ENCODE measurements at places on chromosomes 5 and 9.

DNA sequence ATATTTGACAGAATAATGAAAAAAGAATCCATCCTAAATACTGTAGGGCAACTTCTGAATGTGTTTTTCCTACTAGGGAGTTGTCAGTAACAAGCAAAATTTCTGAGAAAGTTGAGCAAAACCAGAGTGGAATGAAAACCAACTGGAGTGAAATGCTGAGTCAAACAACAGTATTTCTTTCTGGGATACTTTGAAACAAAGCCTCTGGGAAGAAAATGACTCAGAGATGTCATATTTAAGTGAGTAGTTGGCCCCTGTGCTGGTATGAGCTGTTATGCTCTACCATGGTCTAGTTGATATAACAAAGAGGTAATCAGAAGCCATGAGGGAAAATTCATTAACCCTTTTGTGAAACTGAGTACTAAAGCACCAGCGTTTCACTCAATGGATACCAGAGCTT lies 372.1 kb upstream of the C9orf72 start:
- DNase-seq, result no peak

DNA sequence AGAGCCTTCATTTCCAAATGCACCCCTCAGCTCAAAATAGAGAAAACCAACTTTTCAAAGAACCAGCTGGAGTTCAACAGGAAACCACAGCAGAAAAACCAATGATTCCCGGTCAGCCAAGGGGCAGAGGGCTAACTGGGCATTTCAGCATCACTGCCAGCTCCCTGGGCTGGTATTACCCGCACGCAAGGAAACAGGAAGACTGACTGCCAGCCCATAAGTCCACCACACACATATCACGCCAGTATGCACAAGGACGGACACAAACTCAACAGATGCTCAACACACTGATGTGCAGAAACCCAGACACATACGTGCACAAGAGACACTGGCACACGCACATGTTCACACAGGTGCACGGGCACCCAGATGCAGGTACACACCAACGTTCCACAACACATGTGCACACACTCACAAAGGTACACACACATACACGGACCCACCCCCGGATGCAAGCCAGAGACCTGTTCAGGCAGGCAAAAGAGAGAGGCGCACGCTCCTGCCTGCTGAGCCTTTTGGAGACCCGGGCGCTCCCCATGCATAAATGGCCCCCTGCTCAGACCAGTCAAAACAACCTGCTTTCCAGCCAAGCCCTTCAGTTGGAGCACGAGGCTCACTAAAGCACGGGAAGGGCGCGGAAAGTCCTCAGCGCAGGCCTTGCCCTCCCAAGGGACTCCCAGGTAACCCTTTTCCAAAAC lies 2.1 kb downstream of the ADAMTS2 start:
- no peak for DNase-seq

GRCh38 chr5:167699432-167699831 lies 592.0 kb upstream of the WWC1 start:
- DNase-seq, result no peak

- DNase-seq, result peak; percentile 31
Observed at GRCh38 chr5:62306896-62307689, 1.1 kb downstream of the KIF2A start.

GRCh38 chr5:149367249-149367971 lies 9.6 kb downstream of the PCYOX1L start:
- DNase-seq, result peak; percentile 64

DNA sequence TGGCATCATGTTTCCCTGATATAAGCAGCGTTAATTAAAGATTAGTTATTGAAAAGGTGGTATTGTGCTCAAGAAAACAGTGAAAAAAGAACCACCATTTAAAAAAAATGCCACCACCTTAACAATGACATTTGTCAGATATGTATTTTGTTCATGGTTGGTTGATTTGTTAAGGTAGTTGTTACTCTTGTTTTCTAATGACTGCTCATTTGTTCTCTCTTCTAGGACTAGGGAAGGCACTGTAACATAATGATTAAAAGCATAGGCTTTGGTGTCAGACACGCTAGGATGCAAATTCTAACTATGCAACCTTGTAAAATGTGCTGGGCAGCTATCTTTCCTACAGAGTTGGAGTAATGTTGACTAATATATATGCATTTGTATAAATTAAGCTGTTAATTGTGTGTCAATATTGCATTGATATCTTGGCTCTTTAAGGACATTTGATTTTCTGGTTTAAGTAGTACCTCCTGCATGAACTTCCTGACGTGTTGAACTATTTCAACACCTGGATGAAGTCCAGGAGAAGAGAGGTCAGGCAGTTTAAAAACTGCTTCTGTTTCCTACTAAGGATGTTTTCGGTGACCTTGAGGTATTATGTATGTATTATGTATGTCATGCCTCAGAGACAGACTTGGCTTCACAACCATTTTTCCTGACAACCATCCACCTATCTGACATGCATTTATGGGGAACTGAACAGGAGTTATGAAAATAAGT lies 77.8 kb downstream of the MUSK start:
- DNase-seq, result no peak

- no peak for DNase-seq
Observed at GRCh38 chr5:173197375-173197891, 37.6 kb downstream of the NKX2-5 start.

- DNase-seq, result no peak
Observed at GRCh38 chr5:123351240-123351639, 72.0 kb downstream of the CEP120 start.

DNA sequence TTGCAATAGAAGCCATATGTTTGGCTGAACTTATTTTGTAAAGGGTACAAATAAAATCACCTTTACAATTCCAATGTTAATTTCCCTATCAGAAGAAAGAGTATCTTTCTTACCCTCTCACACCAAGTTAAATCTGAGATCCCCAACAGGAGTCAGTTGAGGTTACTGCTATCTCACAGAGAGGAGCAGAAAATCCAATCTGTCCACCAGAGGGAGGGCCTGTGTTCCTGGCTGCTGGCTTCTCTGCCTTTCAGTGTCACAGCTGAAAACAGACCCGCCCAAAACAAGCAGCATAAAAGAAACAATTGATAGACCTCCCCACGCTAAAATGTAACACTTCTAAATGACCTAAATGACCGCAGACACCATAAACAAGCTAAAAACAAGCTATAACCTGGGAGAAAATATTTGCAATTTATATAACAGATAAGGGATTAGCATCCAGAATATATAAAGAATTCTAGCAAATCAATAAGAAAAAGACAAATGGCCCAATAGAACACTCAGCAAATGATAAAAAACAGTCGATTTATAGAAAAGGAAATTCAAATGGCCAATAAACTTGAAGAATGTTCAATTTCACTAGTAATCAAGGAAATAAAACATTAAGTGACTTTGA lies 24.5 kb upstream of the MVB12B start:
- DNase-seq, result peak; percentile 92

DNA sequence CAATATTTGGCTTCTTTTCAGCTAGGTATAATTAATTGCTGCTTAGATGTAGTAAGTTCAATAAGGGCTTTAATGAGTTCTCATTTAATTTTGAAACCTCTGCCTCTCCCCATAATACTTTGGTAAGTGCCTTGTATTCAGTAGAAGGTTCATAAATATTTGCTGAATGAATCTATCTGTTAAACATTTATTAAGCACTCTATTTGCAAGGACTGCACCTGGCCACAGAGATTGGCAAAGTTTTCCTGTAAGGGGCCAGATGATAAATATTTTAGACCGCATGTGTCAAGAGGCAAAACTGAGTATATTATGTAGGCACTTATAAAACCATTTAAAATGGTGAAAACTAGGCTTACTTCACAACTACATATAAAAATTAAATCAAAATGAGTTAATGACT lies 19.0 kb upstream of the GNA14 start:
- no peak for DNase-seq

- DNase-seq, result no peak
Observed at GRCh38 chr9:69190863-69191181, 16.7 kb downstream of the TJP2 start.

DNA sequence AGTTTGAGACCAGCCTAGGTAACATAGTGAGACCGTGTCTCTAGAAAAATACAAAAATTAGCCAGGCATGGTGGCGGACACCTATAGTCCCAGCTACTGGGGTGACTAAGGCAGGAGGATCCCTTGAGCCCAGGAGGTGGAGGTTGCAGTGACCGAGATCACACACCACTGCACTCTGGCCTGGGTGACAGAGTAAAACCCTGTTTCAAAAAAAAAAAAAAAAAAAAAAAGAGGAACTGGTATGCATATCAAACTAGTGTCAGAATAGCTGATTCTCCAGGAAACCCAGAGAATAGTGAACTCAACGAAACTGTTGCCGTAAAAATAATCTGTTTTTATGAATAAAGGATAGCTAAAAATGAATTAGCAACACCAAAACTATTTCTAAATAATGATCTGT lies 126.6 kb upstream of the BASP1 start:
- DNase-seq, result no peak

DNA sequence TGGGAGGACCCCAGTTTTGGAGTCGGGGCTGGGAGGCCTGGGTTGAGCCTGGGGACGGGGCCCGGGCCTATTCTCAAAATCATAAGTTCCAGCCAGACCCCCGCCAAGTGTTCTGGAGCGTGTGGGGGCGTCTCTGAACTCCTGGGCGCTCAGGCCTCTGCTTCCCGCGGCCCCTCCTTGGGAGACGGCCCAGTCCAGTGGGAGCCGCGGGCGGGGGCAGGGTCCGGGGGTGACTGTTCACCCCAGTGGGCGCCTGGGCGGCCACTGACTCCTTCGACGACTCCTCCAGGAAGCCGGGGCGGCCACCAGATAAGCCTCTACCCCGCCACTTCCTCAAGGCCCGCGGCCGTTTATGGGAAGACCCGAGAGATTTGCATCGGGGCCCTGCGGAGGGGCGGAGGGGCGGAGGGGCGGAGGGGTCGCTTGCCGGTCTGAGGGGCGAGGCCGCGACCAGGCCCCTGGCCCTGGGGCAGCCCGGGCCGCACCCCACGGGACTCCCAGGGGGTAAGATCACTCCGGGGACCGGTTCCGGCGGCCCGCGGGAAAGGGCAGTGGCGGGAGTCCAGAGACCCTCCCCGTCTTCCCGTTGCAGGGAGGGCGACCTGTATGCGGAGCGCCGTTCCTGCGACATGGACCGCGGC lies 655 bp downstream of the TOR4A start:
- no peak for DNase-seq
